Activated naive CD8-positive, alpha-beta T cell treated with anti-CD3 and anti-CD28 coated beads, Interleukin-2, amount 10 ng/mL, durations not matched to agents 7 days and 5 days (primary cell): ENCODE measurements at places on chromosomes 3 and 15.

GRCh38 chr3:172446198-172446597 is 2.1 kb downstream of the GHSR start:
- H3K27ac ChIP-seq, result no peak overlapping the region
- no peaks in the 10 kb centered on the region for H3K36me3 ChIP-seq
- no peak overlapping the region for H3K4me3 ChIP-seq
- H3K27me3 ChIP-seq, result peaks cover 94% of the 10 kb centered on the region
- no peak for DNase-seq

DNA sequence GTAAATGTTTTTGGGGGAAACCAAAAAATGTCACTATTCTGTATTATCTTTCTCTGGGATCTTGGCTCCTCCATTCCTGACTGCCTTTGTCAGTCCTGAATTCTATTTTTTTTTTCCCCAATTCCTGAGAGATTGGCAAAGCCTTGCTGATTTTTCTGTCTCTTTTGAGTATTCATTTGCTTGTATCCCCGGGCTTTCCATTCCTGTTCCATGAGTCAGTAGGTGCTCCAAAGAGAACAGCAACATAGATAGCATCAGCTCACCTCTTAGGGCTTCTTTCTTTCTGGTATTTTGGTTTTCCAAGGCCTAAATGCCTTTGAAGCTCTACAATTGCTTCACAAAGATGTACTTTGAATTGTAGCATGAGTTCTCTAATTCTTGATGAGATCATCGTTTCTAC is 271.7 kb upstream of the LRRC3B start:
- no peaks in the 10 kb centered on the region for H3K4me1 ChIP-seq
- H3K4me3 ChIP-seq, result no peak overlapping the region
- DNase-seq, result no peak
- H3K36me3 ChIP-seq, result no peaks in the 10 kb centered on the region
- no peaks in the 10 kb centered on the region for H3K27me3 ChIP-seq
- no peak overlapping the region for H3K27ac ChIP-seq

DNA sequence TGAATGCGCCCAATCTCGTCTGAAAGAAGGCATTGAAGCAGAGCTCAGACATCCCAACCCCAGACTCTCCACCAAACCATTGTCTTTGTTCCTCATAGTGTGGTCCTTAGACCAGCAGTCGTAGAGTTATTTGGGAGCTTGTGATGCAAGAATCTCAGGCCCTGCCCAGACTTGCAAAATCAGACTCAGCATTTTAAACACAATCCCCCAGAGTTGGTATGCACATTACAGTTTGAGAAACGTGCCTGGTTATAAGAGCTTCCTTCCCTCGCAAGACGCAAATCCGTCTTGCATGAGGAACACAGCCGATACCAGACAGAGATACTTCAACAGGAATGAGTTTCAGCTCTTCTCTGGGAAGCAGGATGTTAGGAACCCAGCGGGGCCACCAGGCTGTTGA is 38.9 kb upstream of the IREB2 start:
- no peak overlapping the region for H3K4me3 ChIP-seq
- H3K4me1 ChIP-seq, result no peaks in the 10 kb centered on the region
- H3K27ac ChIP-seq, result no peak overlapping the region
- no peaks in the 10 kb centered on the region for H3K27me3 ChIP-seq
- H3K36me3 ChIP-seq, result no peaks in the 10 kb centered on the region
- DNase-seq, result no peak

- no peak overlapping the region for H3K4me3 ChIP-seq
- no peak for DNase-seq
- H3K27me3 ChIP-seq, result peaks cover 96% of the 10 kb centered on the region
- H3K27ac ChIP-seq, result peak overlapping the region; percentile 34
- no peaks in the 10 kb centered on the region for H3K36me3 ChIP-seq
- H3K4me1 ChIP-seq, result peaks cover 12% of the 10 kb centered on the region
These were observed 5.5 kb upstream of the ONECUT1 start for GRCh38 chr15:52795464-52796227.

DNA sequence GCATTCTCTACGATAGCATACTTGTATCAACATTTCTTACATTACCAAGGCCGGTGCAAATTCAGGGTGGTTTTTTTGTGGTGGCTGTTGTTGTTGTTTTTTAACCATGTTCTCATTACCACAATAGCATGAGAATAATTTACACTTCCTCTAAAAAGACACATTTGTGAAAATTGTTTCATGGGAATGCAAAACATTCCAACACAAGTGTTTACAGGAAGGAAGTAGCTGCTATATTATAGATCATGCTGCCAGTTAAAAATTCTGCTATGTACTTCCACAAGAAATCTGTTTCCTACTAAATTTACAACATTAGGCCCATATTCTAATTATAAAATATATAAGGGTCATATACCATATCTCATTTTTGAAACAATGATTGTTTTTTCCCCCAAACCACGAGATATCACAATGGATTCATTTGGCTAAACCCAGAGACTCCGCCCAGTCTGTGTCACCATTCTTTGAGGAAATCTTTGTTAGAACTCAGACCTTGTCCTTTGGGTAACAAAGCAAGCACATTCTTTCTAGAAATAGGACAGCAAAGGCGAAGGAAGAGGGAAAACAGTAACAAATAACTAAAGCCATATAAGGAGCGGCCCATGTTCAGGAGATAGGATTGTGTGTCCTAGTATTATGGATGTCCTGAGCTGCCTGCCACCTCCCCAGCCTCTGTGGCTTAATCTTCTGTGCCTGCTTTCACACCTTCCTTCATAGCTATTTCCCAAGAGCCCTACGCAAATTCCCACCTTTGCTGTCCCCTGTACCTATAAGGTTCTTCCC is 60.1 kb downstream of the UACA start:
- DNase-seq, result no peak
- H3K36me3 ChIP-seq, result no peaks in the 10 kb centered on the region
- peaks cover 61% of the 10 kb centered on the region for H3K27me3 ChIP-seq
- no peak overlapping the region for H3K27ac ChIP-seq
- no peak overlapping the region for H3K4me3 ChIP-seq

GRCh38 chr3:113545594-113545993 is 13.2 kb downstream of the SIDT1 start:
- peaks cover 54% of the 10 kb centered on the region for H3K36me3 ChIP-seq
- H3K27ac ChIP-seq, result no peak overlapping the region
- H3K27me3 ChIP-seq, result no peaks in the 10 kb centered on the region
- DNase-seq, result no peak

DNA sequence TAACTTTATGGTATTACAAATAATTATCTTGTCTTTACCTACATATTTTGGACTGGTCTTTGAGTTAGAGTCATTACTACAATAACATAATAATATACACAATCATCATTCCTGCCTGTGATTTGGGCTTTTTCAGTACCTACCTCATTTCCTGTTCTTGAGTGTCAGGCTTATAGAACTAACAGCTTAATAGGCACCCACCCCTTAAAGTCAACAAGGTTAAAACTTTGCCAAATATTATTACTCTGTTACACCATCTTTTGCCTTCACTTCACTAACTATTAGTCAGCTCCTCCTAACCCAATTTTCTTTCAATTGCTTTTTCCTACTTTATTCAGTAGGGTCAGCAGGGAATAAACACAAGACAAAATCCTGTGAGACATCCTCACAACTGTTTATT is 488.7 kb upstream of the AGTR1 start:
- no peak overlapping the region for H3K4me3 ChIP-seq
- no peak for DNase-seq
- H3K27ac ChIP-seq, result no peak overlapping the region
- H3K4me1 ChIP-seq, result no peaks in the 10 kb centered on the region
- H3K36me3 ChIP-seq, result no peaks in the 10 kb centered on the region
- no peaks in the 10 kb centered on the region for H3K27me3 ChIP-seq
